ENCODE measurements at places on chromosomes 7 and 10.
A peak's percentile ranks its signal among the peaks of the same experiment; 100 is the strongest.

DNA sequence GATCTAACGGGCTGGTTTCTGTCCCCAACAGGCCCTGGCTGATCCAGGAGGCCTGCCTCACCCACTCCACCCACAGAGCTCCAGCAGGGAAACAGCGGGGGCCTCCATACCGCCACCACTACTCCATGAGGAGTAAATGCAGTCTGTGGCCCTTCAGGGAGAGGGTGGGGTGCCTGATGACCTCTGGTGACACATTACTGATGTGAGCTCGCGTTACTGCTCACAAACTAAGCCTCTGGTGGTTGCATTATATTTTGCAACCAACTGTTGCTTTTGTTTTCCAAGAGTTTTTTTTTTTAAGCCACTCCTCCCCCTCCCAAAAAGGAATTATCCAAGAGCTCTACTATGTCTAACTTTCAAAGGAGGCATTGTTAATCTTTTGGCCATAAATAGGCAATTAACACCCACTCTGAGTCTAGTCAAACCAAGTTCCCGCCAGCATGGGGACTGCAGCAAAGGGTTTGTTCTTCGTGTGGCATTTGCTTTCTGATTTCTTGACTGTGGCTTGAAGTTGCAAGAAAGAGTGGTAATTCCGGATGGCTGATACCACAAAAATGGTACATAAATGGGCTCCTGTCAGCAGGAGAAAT lies 72.6 kb downstream of the FAM53B start:
- DNase-seq, result peak; percentile 54

- DNase-seq, result no peak
Observed at GRCh38 chr10:71957546-71958275, 6.5 kb upstream of the CHST3 start.

DNA sequence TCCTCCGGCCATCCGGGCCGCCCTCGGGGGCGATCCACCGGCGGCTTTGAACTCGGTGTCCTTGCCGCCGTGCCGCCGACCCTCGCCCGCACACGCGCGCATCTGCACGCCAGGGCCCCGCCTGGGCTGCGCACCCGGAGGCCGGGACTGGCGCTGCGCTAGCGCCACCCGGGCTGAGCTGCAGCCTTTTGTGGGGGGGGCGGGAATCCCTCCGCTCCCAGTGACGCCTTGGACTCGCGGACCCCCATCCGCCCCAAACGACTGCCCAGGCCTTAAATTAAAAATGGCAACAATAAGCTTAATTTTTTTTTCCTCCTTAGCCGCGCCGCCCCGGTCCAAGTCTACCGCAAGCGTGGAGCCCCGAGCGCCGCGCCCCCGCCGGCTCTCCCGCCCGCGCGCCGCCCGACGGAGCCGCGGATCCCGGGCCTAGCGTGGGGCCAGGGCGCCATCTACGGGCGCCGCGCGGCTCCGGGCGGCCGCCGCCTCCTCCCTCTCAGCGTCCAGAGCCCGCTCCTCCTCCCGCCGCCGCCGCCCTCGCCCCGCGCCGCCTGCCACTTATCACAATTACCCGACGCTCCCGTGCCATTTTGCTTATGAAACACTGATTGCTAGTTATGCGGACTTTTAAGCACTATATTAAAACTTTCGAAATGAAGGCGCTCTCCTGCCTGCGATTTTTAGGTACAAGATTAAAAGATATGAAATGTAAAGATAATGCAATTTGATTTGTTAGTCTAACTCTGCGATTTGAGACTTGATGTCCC lies 7.5 kb upstream of the EBF3 start:
- DNase-seq, result peak; percentile 51

DNA sequence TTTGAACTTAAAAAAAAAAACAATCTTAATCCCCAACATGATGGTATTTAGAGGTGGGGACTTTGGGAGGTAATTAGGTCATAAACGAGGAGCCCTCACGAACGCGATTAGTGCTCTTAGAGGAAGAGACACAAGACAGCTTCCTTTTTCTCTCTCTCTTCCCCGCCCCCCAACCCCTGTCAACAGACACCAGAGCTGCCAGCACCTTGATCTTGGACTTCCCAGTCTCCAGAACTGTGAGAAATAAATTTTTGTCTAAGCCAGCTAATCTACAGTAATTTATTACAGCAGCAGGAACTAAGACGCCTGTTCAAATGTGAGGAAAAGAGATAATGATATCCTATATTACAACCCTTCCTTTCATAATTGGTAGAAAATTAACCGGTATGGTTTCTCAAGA lies 40.1 kb downstream of the RELN start:
- DNase-seq, result no peak

DNA sequence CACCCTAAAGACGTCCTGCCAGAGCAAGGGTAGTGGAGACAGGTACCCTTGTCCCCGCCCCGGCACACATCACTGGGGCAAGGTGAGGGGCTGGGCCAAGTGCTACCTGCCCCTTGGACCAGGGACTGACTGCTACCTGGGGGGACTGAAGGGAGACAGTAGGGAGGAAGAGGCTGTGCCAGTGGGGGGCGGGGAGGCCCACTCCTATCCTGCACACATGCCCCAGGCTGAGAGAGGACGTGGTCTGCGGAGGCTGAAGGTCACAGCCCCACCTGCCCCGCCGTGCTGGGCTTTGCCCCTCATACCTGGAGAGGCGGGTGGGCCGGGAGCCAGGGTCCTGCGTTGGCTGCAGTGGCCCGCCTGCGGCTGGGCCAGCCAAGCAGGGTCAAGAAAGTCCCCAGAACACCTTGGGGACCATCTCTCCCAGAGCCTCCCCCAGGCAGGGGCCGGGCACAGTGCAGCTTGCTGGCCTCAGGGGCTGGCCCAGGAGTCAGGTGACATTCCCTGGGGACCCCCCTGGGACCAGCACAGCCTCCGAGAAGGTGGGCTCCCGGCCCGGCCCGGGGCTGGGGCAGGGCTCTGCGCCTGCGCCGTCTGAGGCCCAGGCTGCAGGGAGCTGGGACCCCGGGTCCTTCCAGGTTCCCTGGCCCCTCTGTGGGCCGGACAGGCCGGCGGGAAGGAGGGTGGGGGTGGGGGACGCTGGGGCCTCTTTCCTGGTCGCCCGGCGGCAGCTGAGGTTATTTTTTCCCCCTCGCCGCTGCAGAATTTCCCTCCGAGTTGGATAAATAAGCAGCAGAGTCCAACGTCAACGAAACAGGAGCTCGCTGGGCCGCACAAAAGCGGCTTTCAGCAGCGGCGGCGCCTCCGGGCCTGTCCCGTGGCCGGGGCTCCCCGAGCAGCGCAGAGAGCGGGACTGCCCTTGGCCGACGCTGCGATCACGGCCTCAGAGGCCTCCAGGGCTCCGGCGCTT lies 9.8 kb upstream of the FZD9 start:
- no peak for DNase-seq

- DNase-seq, result peak; percentile 44
Observed at GRCh38 chr10:35639728-35640401, 2.2 kb downstream of the FZD8 start.

DNA sequence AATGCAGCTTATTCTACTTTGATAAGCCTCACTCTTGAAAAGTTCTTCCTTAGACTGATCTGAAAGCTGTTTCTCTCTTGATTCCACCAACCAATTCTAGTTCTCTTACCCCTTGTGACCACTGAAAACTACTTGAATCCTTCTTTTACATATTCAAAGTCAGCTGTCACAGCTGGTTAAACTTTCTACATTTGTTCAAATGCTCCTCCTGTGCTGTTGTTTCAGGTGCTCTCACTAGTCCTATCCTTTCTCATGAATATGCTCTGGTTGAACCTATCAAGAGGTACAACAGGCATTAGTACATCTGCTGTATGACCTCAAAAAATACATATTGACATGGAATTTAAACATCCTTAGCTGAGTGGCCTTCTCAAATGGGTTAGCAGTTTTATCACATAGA lies 91.5 kb downstream of the MYO3A start:
- DNase-seq, result no peak

DNA sequence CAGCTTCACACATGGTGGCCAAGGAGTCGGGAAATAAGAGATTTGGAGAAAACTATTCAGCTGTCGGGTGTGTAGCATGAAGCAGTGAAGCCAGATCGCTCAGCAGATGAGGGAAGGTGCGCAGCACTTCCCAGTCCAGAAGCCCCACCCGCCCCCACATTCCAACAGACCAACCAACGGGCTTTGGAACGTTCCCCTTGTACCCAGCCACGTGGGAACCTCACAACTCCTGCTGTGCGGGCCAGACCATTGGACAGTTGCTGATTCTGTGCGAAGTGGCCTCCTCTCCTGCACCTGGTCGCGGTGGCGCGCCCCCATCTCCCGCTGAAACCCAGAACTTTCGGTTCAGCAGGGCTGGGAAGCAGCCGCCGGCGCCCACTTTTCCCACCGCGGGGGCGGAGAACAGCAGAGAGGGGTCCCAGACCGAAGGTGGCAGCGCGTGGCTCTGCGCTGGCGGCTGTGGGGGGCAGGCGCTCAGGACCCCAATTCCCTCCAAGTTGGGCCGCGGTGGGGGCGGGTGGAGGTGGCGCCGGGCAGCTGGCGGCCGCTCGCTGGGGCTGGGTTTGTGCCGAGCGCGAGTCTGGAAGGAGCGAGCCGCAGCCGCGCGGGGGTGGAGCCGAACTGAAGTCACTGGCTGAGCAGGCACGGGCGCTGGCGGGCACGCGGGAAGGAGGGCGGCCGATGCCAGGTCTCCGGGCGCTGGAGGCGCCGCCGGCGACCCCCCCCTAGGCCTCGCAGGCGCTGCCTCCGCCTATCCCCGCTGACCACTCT lies 1301.5 kb upstream of the SORCS1 start:
- DNase-seq, result peak; percentile 34

DNA sequence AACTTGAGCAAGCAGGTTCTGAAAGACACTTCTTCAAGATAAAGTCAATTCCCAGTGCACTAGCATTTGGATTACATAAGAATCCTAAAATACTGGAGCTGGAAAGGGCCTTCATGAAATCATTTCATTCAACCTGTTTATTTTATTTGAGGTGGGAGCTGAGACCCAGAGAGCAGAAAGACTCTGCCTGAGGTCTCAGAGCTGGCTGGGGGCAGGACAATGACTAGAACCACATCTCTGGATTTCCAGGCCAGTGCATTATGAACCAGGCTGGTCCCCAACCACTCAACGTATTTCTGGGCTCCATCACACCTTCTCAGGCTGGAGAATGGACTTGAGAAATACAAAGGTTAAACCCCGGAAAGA lies 8.4 kb downstream of the ANXA11 start:
- no peak for DNase-seq

DNA sequence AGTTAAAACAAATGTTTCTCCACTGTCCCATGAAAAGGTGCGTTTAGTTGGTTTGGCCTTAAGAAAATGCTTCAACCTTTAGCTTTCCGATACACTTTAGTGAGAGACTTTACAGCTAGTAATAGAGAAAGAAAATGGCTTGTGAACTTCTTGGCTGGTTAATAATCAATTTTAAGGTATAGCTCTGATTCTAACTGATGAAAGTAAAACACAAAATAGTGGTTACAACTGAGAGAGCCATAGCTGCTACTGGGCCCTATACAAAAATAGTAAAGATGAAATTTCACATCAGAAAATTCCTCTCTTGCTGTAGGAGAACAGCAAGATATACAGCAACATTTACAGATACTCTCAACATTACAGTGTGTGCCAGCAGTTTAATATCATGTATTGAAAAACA lies 371.4 kb downstream of the PHTF2 start:
- DNase-seq, result no peak

DNA sequence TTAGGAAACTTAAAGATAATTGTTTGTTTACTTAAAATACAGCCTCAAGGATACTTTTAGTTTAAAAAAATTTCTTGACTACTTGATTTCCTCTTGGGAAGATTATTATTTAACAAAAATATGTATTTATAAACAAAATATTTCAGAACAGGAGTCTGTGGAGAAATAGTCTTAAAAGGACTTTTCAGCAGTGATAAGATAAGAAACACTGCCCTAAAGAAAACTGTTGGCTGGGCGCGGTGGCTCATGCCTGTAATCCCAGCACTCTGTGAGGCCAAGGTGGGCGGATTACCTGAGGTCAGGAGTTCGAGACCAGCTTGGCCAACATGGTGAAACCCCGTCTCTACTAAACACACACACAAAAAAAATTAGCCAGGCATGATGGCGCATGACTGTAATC lies 22.6 kb upstream of the HERPUD2 start:
- DNase-seq, result no peak

DNA sequence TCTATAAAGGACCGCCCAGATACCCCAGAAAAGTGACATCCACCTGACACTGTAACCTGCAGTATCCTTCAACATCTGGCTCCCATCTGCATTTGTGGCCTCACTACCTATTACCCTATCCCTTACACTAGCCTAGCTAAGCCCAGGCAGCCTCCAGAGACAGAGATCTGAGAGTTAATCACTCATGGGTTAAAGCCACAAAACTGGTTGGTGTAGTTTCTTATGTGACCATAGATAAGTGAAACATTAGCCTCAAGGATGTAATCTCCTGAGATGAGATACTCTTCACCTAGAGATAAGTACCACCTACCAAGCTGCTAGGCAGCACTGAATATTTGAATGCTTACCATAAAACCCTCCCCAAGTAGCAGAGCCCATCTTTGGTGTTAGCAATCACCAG lies 35.4 kb downstream of the CTTNBP2 start:
- DNase-seq, result no peak

GRCh38 chr7:148232784-148233183 lies 357.8 kb upstream of the C7orf33 start:
- DNase-seq, result no peak

DNA sequence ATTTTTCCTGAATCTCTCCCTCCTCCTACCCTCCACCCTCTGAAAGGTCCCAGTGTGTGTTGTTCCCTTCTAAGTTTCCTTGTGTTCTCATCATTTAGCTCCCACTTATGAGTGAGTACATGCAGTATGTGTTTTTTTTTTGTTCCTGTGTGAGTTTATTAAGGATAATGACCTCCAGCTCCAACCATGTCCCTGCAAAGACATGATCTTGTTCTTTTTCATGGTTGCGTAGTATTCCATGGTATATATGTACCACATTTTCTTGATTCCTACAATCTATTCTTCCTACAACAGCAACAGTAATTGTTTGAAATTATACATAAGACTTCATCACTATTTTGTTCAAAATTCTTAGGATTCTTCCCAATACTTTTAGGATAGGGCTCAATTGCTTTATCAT lies 1117.8 kb downstream of the GATA3 start:
- DNase-seq, result no peak

DNA sequence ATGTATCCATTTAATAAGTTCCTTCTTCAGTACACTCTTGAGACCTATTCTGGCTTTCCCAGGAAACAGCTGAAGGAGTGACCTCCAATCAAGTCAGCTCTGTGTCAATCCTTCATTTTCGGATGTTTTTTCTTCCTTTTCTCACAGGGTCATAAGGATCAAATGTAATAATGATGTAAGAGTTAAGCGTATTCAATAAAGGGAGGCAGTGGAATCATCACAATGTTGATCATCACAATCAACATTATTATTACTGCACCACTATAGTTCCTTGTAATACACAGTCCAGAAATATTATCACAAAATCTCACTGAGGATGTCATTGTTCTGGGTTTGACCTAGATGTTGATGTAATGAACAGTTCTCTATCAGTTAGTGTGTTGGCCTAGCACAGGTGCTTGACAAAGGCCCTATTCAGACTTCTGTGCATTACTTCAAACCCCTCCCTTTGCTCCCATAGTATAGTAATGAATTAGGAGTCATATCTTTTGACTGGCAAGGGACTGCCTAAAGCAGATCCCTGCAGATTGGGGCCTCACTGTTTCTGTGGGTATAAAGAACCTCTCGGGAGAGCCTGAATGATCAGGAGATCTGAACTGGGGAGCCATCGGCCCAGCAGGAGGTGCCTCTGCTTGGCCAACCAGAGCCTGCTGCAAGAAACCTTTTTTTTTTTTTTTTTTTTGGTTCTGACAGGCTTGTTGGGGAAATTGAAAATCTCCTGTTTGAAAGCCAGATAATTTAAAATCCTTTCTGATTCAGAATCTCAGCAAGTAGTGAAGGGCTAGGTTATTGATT lies 100.6 kb downstream of the KAT6B start:
- no peak for DNase-seq

Data from AG10803 (cell line).